NCI-H1930 (cell line): ENCODE measurements at places on chromosomes 7 and 10.

DNA sequence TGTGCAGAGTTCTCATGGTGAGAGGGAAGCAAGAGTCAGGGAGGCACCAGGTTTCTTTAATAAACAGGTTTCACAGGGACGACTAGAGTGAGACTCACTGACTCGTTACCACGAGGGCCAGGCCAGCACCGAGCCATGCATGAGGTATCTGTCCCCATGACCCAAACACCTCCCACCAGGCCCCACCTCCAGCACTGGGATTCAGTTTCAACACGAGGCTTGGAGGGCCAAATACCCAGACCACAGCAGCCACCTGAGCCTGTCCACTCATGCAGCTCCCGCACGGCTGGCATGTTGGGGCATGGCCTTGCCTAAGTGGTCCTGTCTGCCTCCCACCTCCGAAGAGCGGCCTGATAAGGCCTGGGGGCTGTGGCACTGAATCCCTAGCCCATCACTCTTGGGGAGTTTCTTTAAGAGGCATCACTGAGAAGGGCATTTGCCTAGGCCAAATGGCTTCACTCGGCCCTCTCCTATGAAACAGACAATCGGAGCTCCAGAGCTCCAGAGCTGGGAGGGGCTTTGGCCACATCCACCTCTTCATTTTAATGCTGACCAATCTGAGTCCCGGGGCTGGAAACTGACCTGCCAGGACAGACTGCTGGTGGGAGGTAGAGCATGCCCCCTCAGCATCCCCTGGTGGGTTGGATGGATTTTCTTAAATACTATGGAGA, 157.8 kb downstream of the DNAJB6 start:
- DNase-seq = no peak

DNA sequence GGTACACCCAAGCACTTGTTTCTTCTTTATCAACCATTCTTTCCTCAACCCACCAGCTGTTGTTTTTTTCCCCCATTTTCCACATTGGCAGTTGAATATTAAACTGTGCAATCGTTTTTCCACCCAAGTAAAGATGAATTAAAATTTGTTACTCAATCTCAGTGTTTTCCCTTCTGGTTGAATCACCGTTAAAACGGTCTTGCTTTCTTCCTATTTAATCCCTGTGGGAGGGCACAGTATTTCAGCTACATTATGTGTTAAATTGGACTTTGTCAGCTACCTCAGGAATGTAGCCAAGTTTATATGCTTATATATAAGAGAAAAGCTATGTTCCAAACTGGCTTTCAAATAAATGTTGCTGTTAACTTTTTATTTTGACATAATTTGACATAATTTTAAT, 19.9 kb downstream of the SLC35G1 start:
- no peak for DNase-seq

DNA sequence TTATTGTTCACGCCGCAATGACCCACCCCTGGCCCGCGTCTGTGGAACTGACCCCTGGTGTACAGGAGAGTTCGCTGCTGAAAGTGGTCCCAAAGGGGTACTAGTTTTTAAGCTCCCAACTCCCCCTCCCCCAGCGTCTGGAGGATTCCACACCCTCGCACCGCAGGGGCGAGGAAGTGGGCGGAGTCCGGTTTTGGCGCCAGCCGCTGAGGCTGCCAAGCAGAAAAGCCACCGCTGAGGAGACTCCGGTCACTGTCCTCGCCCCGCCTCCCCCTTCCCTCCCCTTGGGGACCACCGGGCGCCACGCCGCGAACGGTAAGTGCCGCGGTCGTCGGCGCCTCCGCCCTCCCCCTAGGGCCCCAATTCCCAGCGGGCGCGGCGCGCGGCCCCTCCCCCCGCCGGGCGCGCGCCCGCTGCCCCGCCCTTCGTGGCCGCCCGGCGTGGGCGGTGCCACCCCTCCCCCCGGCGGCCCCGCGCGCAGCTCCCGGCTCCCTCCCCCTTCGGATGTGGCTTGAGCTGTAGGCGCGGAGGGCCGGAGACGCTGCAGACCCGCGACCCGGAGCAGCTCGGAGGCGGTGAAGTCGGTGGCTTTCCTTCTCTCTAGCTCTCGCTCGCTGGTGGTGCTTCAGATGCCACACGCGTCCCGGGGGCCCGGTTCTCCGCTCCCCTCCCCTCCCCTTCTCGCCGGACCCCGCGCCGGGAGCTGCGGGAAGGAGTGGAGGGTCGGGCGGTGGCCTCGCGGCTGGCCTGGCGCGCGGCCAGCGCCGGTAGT, at the start of gene CBX3:
Gene CBX3 (plus strand): TSS at position 499 of the 772 bp plus-strand sequence. CDS start 1,254 bp downstream, outside the sequence.
- peak; percentile 87 for DNase-seq

DNA sequence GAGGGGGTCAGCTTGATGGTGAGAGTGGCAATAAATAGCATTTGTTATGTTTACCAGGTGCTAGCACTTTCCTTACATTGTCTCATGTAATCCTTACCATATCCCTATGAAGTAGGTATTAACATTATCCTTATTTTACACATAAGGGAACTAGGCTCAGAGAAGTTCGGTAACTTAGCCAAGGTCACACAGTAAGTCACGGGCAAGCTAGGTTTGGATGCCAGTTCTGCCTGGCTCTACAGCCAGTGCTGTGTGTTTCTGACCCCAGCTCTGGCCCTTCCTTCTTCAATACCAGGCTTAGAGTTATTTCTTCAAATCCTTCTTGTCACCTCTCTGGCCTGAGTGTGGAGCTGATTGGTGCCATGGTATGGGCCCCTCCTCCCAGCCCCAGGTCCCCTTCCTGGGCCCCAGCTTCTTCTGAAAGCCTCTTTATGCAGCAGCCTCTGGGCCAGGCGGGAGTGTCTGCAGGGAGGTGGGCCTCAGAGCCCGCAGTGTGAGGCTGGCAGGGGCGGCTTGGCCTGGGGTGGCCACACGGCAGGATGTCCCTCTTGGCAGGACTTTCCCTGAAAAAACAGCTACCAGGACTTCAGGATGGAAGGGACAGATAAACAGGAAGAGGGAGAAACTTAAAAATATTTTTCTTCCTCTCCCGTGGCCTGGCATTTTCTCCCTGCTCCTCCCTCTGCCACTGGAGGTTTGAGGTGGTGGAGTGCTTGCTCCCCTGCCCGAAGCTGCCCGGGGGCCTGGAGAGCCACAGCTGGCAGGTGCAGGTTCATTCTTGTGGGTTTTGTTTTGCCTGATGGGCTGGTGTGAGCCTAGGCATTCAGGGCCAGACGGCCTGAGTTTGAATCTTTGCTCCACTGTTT, 20.6 kb downstream of the PALD1 start:
- no peak for DNase-seq

GRCh38 chr10:80202934-80203834, 2.2 kb downstream of the ANXA11 start:
- no peak for DNase-seq

DNA sequence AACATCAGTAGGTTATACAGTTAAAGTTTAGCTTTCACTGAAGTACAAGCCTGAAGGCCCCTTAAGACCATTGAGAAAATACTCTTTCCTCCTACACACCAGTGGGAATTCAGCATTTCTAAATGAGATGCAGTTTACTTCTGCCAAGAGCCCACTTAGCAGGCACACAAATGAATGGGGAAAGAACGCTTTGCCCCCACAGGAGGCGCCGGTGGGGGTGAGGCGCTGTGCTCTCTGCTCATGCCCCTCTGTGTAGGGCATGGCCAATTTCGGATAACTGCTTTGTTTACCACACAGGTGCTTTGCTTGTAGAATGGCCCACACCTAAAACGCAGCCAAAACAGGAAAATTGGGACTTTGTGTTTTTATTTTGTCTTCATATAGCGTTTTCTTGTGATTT, 15.9 kb upstream of the LAT2 start:
- no peak for DNase-seq

DNA sequence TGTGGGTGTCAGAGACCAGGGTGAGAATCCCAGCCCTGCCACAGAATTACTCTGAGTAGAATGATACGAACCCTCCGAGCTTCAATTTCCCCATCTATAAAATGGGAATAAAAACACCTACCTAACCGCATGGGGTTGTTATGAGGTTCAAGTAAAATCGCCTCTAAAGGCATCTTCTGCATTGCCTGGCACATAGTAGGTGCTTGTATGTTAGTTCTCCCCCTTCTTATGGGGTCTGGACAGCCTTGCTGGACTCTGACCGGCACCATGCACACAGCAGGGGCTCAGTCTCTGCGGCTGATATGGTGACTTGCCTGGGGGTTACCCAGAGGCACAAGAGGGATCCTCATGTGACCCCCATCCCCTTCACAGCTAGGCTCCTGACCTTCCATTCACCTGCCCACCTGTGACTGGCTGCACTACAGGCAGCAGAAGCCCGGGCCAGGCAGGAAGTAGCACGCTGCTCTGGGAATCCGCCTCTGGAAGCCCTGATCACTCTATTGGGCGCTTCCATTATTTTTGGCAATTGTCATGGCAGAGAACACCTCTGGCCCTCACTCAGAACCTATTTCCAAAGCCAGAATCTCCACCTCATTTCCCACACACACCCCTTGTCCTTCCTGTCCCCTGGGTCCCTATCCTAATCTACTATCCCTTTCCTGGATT, 6.0 kb downstream of the SH3PXD2A start:
- no peak for DNase-seq

DNA sequence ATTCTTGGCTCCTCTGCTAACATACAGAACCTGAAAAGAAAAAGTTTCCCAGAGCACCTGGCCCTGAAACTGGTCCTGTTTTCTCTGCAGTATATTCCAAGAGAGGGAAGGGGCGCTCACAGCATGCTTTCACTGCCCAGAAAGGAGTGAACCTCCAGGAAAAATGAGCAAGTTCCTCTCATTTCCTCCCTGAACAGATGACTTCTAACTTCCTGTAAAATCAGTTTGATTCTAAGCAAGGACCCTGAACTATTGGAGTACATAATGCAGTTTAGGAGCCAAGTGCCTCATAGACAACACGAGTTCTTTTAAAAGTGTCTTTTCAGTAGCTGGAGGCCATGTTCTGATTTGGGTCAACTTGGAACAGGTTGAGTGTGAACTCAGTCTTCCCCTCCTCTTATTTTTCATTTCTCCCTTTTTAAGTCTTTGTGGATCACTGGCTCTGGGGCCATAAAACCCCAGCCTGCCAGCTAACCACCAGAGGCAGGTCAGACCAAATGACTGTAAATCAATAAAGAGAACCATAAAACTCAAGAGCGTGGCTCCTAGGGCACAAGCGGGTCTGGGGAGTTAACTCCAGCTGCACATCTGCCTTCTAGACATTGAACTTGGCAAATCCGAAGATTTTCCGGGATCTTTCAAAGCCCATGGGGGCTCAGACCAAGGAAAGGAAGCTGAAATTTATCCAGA, 5.9 kb upstream of the LRRC18 start:
- no peak for DNase-seq

- DNase-seq = no peak
Observed at GRCh38 chr7:12947465-12947864, 260.0 kb downstream of the ARL4A start.

DNA sequence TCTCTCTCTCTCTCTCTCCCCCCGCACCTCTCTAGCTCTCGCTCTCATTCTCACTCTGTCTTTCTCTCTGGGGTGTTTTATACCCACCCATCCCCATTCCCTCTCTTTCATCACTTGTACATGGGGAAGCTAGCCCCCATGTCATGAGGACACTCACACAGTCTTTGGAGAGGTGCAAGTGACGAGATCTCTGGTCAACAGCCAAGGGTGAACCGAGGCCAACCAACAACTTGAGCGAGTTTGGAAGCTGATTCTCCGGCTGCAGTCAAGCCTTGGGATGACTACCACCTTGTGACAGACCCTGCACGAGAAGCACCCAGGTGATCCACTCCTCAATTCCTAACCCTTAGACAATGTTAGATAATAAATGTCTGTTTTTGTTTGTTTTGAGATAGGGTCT, 10.1 kb upstream of the KBTBD2 start:
- no peak for DNase-seq

- DNase-seq = no peak
Observed at GRCh38 chr7:73642834-73643233, 18.5 kb upstream of the MLXIPL start.

GRCh38 chr7:77197141-77197540, 2.5 kb downstream of the FGL2 start:
- no peak for DNase-seq

- DNase-seq = no peak
Observed at GRCh38 chr10:43138757-43139241, 554 bp downstream of the CSGALNACT2 start.

DNA sequence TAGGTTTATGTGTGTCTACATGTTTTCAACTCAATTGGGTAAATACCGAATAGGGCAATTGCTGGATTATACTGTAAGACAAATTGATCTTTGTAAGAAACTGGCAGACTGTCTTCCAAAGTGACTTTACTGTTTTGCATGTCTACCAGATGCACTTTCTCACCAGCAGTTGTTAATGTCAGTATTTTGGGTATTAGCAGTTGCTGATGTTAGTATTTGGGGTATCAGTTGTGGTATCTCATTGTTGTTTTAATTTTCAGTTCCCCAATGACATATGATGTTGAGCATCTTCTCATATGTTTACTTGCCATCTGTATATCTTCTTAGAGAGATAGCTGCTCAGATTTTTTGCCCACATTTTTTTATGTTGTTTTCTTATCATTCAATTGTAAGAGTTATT, 10.6 kb downstream of the PDE6C start:
- DNase-seq = no peak

- DNase-seq = no peak
Observed at GRCh38 chr10:123804716-123805115, 86.9 kb downstream of the CPXM2 start.

DNA sequence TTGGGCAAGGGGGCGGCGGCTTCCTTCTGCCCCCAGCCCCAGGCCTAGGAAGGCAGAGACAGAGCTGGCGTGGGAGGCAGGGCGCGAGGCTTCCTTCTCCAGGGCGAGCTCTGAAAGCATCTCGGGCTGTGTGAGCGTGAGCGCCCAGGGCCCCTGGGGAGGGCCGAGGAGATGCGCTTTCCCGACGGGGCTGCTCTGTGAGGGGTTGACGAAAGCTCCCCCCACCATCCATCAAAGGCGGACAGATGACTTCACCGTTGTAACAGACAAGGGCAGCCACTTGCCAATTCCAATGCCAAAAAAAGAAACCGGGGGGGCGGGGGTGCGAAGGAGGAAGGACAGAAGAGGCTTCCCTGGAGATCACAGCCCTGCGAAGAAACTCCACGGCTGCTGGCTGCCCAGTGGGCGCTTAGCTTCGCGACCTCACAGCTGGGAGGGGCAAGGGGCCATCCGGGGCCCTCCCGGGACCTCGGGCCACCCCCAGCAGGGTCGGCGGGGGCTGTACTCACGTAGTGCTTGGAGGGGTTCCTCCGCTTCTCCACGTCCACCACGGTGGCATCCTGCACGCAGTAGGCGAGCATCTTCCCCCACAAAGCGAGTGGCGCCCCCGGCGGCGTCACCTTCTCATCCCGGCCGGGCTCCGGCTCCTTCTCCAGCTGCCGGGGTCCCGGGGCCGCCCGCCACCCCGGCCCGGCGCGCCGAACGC, 537 bp downstream of the SH3PXD2A start:
- DNase-seq = no peak

GRCh38 chr10:88256013-88256680, 327.0 kb downstream of the RNLS start:
- no peak for DNase-seq

GRCh38 chr7:4144811-4145510, 537.1 kb upstream of the FOXK1 start:
- no peak for DNase-seq
